NCI-H187 treated with DMSO at 0.1 percent for 48 hours (cell line): ENCODE measurements at places on chromosomes 2 and 18.

DNA sequence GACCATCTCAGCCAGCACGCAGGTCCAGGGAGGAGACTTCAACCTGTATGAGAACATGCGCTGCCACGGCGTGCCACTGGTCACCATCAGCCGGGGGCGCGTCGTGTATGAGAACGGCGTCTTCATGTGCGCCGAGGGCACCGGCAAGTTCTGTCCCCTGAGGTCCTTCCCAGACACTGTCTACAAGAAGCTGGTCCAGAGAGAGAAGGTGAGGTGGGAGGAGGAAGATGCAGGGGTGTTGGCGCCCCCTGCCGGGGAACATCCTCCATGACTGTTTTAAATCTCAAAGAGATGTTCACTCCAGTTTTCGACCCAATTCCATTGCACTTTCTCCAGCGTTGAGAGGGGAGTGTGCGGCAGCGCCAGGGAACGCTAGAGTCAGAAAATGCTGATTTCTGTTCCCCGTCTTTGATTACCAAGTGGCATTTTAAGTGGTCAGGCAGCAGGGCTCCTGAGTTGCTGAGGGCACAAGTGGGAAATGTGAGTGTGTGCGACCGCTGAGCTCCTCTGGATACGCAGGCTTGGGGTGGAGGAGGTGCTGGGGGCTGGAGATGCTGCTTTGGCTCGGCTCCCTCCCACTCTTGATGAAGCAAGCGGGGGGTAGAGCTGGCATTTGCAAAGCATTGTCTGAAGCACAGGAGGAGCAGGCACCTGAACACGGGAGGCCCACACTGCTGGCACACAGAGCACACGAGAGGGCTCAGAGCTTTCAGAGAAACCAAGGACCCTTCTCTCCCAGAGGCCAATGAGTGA is 27.7 kb upstream of the MAPRE3 start:
- DNase-seq: no peak

- no peak for DNase-seq
Observed at GRCh38 chr2:144237108-144237507, 282.8 kb downstream of the ZEB2 start.

- DNase-seq: no peak
Observed at GRCh38 chr2:237702441-237703391, 75.3 kb downstream of the LRRFIP1 start.

DNA sequence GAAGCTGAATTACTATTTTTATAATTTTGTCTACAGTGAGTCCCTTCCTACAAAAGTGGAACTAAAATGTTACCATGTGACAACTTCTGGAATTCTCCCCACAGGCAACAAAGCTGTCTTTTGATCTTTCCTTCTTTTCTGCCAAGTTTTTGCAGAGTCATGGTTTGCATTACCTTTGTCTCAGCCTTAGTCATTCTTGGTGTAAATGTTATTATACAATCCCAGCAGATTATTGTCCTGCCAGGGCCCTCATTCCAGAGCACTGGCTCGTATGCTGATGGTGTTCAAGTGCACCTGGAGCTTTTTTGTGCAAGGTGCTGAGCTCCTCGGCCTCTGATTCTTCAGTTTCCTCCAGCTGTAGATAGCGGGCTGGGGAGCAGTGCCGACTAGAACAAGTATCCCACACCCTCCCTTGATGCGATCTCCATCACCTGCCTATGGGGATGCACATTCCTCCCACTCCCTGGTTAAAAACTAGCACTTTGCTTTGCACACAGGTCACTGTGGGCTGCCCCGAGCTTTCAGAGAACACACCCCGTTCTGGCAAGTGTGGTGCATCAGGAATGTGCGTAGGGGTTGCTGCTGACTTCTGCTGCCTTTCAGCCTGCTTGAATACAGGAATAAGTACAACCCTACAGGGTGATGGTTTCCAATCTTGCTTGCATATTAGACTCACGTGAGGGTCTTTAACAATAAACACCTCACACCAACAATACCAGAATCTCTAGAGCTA is 263.6 kb downstream of the RNF144A start:
- no peak for DNase-seq

- no peak for DNase-seq
Observed at GRCh38 chr18:39448942-39449341, 1883.3 kb upstream of the CELF4 start.

GRCh38 chr2:29281916-29282247 is 166.7 kb downstream of the CLIP4 start:
- no peak for DNase-seq

DNA sequence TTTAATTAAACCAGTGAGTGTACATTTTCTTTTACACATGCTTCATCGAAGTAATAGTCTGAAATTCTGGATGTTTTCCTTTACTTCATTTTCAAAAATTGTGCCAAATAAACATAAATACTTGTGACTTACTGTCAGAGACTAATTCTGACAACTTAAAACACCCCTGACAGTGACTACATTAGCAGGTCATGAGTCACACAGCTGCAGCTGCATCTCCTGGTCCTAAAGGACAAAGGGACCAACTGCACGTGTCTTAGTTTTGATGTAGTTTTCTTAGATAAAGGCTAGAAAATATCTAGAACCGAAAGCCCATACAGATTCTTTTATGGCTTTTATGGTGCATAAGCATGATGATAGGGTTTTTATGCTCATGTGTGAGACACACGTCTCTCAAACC is 29.6 kb upstream of the DSC3 start:
- DNase-seq: no peak

DNA sequence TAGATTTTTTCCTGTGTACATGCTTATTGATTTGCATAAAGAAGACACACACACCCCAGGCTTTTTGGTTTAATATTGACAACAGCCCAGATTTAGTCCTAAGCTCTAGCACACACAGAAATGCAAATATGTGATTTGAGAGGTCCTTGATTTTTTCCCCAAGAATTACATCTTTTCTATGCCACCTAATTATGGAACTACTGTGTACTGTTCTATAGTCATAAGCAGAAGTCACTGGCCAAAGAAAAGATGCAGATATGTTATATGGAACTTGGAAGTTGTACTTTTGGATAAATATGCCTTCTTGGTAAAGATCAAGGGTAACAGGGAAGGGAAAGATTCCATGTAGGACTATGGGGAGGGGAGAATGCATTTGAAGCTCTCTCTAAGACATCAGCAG is 105.6 kb downstream of the SETBP1 start:
- DNase-seq: no peak

GRCh38 chr2:26384597-26384996 is 17.1 kb upstream of the DRC1 start:
- no peak for DNase-seq

GRCh38 chr2:42879913-42880737 is 87.7 kb upstream of the HAAO start:
- DNase-seq: no peak

DNA sequence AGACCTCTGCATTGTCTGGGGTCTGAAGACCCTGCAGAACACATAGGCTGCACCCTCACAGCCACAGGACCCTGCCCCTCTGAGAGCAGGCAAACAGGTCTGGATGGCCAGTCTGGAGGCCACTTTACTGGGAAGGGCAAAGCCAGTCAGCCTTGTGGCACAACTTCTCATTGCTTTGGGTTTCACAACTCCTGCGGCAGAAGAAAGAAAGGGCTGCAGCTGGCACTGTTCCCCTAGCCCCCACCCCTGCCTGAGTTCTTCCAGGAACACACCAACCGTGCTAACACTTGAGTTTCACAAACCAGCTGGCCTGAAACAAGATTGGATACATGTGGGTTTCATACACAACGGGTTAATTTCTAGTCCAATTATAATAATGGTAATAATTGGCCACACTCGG is 276.5 kb upstream of the MGAT5 start:
- DNase-seq: no peak
